Esophagus squamous epithelium (tissue), 5 donors: ENCODE measurements at places on chromosomes 6 and 20.

DNA sequence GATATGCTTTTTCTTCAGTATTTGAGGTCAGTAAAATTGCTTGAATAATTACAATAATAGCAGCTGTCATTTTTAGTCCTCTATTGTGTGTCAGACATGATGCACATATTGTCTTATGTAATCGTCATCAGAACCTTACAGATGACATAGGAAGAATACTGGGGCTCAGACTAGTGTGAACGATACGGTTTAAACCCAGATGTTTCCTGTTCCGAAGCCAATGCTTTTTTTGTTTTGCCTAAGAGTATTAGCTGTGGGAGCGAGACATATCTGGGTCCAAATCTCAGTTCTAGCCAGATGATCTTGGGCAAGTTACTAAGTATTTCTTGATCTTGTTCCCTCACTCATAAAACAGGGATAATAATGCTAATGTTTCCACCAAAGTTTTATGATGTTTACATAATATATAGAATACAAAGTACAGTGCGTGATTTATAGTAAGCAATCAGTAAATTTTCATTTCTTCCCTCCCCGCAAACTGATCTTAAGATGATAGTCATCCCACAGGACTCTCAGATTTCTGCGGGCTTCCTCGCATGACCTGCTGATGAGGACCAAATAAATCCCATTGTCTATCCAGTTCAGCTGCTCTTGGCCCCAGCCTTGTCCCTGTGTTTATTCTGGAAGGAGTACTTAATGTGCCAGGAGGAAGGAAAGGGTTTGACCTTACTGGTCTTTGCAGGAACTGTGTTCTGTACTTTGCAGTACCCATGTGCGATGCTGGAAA, 98.2 kb downstream of the CAP2 start:
- DNase-seq = no peak

- no peak for DNase-seq
These were observed 13.4 kb upstream of the COL12A1 start for GRCh38 chr6:75219263-75219662.

GRCh38 chr20:516799-517198, 26.8 kb downstream of the CSNK2A1 start:
- no peak for DNase-seq

DNA sequence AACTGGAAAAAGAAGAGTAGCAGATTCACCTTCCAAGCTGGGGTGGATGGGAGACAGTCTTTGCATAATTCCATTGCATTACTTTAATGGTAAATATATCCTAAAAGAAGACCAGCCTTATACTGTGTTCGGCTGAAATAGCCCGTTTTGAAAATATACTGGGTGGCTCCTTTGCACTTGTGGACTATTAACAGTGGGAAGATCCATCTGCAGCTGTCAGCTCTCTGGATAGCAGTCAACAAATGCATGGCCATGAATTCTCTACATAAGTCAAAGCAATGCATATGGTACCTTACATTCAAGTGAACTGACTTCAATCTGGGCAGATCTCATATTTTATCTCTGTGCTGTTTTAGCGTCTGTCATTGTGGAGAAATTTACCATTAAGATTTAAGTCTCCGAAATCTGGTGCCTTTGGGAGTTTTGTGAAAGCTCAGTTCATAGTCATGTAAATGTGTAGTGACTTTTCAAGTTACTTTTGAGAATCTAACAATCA, 400.6 kb upstream of the RNF217 start:
- DNase-seq = no peak

DNA sequence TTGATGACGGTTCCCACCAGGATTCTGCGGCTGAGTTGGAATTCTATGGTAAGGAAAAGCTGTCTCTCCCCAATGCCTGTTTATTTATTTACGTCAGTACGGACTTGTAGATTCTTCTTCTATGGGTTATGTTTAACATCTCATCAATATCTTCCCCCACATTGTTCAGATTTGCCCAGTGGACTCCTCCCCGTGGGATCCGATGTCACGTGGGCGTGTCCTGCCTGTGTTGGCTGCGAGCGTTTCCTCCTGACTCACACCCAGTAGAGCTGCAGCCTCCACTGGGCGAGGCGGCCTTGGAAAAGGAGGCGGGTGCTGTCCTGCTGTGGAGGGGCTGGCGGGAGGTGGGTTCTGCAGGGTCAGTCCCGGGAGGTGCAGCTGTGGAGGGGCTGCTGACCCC, 46.8 kb upstream of the SLCO4A1 start:
- no peak for DNase-seq
